BJ (cell line): ENCODE measurements at places on chromosomes 2 and 18.

GRCh38 chr2:30408961-30409387 is 38.1 kb upstream of the LCLAT1 start:
- no peak for DNase-seq

DNA sequence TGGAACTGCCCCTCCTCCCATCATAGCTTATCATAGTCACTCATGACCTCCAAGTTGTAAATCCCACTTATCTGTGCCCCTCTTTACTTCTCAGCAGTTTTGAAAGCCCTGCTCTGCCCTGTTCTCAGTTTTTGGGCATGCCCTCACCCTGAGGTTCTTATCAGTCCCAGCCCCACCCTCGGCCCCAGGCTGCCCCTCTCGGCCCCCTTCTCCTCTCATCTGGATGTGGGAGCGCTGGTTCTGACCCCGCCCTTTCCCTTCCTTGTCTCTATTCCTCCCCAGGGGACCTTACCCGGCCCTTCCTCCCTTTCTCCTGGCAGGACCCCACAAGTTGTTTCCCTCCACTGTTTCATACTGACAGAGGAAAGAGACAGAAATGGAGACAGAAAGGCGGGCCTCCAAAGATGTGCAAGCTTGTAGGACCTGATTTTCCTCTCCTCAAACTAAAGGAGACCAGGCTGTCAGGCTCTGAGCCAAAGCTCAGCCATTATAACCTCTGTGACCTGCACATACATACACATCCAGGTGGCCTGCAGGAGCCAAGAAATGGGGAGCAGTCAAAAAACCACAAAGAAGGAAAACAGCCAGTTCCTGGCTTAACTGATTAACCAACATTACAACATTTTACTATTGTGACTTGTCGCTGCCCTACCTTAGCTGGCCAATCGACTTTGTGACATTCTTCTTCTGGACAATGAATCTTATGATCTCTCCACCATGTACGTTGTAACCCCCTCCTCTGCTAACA is 171.0 kb upstream of the HS6ST1 start:
- DNase-seq = no peak

GRCh38 chr2:10079870-10080535 is at the start of gene CYS1:
Gene CYS1, minus strand, starts transcription at chr2:10080411. Its CDS starts 188 bp downstream, at chr2:10080223.
- no peak for DNase-seq

- DNase-seq = no peak
These were observed 228.3 kb downstream of the DYSF start for GRCh38 chr2:71681626-71682025.

DNA sequence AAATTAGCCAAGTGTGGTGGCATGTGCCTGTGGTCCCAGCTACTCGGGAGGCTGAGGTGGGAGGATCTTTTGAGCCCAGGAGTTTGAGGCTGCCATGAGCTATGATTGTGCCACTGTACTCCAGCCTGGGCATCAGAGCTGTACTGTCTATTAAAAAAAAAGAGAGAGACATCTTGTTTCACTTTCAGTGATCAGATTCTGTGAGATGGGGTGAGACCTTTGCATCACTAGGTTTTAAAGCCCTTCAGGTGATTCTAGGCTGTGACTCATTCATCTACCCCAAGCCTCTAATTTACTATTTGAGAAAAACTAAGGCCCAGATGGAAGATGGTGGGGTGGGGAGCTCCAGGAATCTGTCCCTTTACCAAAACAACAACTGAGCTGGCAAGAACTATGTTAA is 7.1 kb downstream of the C2orf92 start:
- no peak for DNase-seq

GRCh38 chr18:75183973-75184493 is 24.9 kb downstream of the PTGR3 start:
- DNase-seq = no peak

GRCh38 chr2:216418981-216419380 is 6.7 kb downstream of the SMARCAL1 start:
- no peak for DNase-seq

- no peak for DNase-seq
These were observed 4.4 kb downstream of the KLHL41 start for GRCh38 chr2:169513926-169514325.

- DNase-seq = no peak
These were observed 5.3 kb upstream of the CRYBA2 start for GRCh38 chr2:218998414-218999002.
